ENCODE measurements at places on chromosomes 2 and 18.

- DNase-seq: no peak
These were observed 33.3 kb downstream of the VSNL1 start for GRCh38 chr2:17573804-17574175.

- no peak for DNase-seq
These were observed 231.2 kb upstream of the LINC00305 start for GRCh38 chr18:64380117-64380516.

DNA sequence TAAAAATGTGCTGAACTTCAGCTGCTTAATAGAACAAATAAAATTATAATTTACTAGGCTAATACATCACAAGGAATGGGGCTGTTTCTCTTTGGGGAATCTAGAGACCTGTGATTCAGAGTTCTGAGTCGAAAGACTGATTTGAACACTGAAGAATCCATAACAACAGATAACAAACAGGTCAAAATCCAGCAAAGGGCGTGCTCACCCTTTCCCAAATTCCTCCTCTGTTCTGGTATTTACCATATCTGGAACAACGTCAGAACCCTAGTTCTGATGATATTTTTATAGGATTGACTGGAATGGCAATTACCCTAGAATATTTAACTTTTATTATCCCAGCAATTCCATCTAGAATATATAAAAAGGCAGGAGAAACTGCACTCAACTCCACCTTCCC lies 66.0 kb upstream of the ITGA6 start:
- no peak for DNase-seq

DNA sequence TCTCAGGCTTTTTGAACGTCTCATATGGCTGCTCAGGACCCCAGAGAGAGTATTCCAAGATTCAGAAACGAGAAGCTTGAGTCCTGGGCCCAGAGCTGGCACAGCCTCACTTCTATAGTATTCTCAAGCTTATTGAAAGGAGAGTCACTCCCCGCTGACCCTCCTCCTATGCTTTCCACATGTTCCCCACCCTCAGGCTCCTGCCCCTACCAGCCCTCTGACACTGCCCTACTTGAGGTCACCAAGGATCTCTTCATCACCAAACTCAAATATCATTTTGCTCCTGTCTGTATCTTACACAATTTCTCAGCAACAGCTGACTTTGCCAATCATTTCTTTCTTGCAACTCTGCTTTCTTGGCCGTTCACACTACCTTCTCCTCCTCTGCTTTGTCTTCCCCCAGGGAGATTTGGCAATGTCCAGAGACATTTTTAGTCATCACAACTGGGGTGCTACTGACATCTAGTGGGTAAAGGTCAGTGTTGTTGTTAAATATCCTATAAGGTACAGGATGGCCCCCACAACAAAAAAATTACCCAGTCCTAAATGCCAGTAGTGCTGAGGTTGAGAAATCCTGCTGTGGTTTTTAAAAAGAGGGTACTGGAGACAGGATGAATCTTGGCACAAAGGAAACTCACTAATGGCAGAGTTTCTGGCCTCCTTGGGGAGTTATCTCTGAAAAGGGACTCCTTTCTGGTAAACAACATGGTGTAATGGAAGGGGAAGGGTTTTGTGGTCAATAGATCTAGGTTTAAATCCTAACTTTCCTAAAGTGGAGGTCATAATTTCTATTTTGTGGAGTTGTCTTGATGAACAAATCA lies 26.9 kb upstream of the INSIG2 start:
- DNase-seq: no peak

DNA sequence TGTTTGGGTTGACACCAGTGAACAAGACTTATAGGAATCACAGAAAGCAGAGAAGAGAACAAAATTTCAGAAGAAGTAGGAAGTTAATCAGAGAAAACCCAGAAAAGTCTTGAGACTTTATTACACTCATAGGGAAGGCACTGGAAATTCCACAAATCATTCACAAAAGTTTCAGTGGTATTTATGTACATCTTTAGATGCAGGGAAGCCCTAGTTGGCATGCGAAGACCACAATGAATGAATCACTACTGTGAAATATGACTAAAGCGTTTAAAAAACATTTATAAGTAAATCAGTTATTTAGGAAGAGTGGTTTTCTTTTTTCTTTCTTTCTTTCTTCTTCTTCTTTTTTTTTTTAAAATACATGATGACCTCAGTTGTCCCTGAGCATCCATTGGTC lies 105.1 kb downstream of the NUP35 start:
- no peak for DNase-seq

GRCh38 chr2:73730810-73731209 lies 6.3 kb downstream of the TPRKB start:
- DNase-seq: no peak

Data from D341Med (cell line).